ENCODE measurements at places on chromosomes 11 and 22.

DNA sequence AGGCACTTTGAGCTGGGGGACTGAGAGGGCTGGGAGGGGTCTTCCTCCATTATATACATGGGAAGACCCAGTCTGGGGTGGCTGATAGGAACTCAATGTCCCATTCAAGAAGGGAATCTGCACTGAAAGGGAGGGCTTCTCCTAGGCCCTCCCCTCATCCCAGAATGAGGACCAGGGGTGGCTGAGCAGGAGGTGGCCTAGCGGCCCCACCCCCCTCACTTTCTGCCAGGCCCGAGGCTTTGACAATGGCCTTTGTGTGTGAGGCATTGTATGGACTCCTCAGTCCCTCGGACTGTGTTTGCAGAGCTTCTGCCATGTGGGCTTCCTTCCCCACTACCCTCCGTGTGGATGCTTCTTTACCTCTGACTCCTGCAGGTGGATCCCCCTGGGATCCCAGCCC, 65.7 kb downstream of the NECTIN1 start:
- DNase-seq = no peak

DNA sequence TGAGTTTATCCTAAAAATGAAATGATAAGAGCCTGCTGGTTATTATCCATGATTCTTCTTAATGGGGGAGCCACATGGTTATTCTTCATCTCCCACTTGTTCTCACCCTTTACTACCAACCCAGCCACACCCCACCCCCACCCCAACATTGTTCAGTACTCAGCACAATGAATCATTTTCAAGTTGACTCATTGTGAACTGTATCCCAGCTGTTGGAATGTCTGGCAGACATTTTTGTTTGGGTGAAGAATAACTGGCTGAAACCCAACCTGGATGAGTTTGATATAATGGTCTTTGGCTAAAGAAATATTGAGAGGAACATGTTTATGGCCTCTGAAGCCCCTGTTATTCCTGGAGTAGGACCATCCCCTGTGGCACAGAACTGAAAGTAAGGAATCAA, 136.2 kb downstream of the ELP4 start:
- no peak for DNase-seq

GRCh38 chr11:95835351-95835750, 45.1 kb downstream of the CEP57 start:
- DNase-seq = no peak

- no peak for DNase-seq
These were observed 4.0 kb downstream of the AIFM3 start for GRCh38 chr22:20970939-20971657.

DNA sequence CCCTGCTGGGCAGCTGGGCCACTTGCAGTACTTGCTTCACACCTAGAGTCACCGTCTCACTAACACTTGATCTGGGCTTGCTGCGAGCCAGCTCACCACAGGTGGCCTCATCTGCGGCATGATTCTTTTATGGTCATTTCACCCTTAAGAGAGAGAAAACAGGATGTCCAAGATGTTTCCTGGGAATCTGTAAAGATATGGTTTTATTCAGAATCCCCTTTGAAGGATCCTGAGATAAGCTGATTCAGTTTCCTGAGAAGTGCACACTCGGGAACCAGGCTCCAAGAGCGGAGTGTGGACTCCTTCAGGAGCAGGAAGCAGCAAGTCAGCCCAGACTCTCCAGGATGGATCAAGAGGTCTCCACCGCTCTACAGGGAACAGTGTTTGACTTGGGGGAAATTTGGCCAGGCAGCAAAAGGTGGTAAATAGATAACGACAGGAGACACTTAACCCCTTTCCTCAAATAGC, 21.8 kb upstream of the TP53AIP1 start:
- no peak for DNase-seq

DNA sequence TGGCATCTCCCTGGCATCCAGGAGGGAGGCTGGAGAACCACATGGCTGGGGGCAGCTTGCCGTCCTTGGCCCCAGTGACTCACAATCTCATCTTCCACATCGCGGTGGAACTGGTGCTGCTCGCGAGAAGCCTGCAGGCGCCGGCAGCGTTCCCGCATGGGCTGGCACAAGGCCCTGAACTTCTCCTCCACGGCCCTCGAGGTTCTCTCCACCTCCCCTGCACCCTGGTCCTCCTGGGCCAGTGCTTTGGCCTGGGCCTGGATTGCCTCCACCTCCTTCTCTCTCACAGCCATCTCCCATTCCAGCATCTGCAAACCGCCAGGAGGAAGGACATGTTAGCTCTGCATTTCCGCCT, 16.3 kb upstream of the RBM4B start:
- no peak for DNase-seq

DNA sequence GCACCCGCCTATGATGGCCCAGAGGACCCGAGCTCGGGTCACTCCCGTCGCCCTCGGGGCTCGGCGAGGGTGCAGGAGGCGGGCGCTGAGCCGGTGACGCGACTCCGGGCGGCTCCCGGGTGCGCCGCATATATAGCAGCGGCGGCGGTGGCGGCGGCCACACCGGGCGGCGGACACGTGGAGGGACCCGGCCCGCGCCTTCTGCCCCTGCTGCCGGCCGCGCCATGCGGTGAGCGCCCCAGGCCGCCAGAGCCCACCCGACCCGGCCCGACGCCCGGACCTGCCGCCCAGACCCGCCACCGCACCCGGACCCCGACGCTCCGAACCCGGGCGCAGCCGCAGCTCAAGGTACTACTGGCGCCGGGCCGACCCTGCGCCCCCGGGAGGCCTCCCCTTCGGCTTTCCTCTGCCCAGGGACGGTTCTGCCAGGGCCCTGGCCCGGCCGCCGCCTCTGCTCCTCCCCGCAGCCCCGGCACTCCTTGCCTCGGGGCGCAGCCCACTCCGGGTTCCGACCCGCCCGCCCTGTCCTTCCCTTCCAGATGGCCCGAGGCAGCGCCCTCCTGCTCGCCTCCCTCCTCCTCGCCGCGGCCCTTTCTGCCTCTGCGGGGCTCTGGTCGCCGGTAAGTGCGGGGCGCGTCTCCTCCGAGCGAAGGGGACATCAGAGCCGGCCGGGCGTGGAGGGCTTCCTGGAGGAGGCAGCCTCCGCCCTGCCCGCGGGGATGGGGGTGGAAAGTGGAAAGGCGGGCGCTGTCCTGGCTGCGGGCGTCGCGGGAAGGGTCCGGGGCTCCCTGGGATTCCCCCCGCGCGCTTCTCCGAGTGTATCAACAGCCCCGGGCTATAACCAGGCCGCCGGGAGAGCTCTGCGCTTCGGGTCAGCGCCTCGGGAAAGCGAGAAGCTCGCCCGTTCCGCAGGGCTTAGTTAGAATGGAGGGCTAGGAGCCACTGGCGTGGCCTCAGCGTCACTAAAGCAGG, at the start of gene GAL:
Gene GAL, plus strand, starts transcription at position 160 of the 972 bp plus-strand sequence. Its CDS starts 380 bp downstream, at position 540.
- no peak for DNase-seq

GRCh38 chr11:111735262-111736116, 30.7 kb downstream of the PPP2R1B start:
- DNase-seq = no peak

- no peak for DNase-seq
These were observed 7.1 kb upstream of the HMGXB4 start for GRCh38 chr22:35250156-35250555.

DNA sequence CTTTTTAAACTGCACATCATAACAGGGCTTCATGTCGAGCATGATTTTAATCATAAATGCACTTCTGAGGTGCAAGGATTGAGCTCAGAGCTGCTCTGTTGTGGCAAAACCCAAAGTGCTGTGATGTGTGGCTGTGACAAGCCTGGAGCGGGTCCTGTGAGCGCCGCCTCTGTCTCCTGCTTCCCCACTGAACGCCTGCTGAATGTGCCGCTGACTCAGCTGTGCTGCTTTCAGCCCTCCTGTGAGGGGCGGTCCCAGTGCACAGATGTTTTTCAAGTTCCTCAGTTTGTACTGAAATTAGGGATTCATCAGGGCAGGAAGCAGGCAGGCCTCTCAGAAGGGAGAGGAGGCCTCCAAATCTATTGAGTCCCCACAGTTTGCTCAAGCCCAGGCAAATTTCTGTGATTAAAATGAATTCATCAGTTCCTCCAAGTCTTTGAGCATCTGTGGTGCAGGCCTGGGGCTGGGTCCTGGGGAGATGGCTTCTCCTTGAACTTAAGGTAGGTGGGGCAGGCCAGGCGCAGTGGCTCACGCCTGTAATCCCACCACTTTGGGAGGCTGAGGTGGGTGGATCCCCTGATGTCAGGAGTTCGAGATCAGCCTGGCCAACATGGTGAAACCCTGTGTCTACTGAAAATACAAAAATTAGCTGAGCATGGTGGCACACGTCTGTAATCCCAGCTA, 3.0 kb upstream of the GTSE1 start:
- no peak for DNase-seq

DNA sequence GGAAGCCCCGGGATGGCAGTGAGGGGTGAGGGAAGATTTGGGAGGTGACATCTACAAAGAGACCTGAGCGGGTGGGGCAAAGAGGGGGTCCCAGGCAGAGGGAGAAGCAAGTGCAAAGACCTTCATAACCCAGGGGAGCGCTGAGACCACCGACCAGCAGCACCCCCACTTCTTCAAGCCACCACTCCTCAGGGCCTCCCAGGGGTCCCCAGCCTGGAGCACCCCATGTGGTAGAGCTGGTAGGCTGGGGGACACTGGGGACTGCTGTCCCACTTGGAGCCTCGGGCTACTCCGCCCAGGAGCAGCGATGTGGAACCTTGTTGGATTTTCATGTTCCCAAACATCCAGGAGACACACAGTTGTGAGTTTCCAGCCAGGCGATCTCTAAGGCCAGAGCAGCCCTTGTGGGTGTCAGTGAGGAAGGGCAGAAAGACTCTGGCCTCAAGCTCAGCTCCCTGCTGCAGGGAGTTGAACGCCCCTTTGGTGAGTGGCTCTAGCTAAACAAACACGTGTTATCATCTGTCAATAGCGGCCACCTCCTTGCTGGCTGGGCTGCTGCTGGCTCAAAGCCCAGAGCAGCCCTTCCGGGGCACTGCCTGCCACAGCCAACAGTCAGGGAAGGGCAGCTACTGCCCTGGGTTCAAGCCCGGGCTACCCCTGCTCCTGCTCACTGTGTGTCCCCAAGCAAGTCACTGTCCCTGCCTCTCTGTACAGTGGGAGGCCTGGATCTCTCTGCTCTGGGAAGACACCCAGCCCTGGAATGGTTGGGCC, 25.7 kb upstream of the CHKA start:
- no peak for DNase-seq

GRCh38 chr11:114449845-114450244, 10.6 kb downstream of the REXO2 start:
- no peak for DNase-seq

DNA sequence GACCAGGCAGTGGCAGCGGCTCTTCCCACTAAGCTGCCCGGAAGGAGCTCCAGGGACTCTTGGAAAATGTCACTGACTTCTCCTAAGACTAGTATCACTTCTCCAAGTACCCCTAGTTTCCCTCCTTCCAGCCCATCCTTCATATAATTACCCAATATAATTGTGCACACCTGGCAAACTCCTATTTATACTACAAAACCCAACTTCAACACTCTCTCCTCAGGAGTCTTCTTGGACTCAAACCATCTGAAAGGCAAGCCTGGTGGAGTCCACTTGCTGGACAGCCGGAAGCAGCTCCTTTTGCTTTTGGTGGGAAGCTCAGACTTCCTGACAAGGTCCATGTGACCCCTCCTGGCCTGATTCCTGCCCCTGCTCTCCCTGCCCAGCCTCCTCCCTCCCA, 955.9 kb downstream of the TBC1D22A start:
- no peak for DNase-seq

- DNase-seq = no peak
These were observed 9.8 kb downstream of the MS4A18 start for GRCh38 chr11:60734279-60734678.

DNA sequence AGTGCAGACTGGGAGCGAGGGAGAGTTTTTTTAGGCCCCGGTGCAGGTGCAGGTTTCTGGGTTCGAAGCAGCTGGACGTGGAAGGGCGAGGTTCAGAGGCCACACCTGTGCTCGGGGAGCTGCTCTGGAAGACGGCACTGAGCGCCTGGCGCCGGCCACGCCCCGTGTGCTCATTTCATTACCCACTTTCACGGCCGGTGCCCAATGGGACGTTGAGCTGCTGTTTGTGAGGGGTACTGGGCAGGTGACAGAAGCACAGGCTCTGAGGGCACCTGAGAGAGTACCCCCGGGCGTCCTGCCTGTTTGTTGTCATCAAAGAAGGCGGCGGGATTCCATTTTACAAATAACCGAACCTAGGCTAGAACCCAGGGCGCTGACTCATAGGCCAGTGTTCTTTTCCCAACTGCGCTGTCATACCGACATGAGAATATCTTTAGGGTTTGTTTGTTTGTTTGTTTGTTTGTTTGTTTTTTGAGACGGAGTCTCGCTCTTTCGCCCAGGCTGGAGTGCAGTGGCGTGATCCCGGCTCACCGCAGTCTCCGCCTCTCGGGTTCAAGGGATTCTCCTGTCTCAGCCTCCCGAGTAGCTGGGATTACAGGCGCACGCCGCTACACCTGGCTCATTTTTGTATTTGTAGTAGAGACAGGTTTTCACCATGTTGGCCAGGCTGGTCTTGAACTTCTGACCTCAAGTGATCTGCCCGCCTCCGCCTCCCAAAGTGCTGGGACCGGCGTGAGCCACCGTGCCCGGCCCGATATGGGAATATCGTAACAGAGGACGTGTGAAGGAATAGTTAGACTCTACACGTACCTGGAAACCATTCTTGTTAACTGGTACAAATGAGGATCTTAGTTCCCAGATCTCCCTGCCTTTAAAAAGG, 16.6 kb upstream of the SPTBN2 start:
- DNase-seq = peak; percentile 41

GRCh38 chr11:63888170-63889086, 28.5 kb downstream of the RCOR2 start:
- peak; percentile 54 for DNase-seq

DNA sequence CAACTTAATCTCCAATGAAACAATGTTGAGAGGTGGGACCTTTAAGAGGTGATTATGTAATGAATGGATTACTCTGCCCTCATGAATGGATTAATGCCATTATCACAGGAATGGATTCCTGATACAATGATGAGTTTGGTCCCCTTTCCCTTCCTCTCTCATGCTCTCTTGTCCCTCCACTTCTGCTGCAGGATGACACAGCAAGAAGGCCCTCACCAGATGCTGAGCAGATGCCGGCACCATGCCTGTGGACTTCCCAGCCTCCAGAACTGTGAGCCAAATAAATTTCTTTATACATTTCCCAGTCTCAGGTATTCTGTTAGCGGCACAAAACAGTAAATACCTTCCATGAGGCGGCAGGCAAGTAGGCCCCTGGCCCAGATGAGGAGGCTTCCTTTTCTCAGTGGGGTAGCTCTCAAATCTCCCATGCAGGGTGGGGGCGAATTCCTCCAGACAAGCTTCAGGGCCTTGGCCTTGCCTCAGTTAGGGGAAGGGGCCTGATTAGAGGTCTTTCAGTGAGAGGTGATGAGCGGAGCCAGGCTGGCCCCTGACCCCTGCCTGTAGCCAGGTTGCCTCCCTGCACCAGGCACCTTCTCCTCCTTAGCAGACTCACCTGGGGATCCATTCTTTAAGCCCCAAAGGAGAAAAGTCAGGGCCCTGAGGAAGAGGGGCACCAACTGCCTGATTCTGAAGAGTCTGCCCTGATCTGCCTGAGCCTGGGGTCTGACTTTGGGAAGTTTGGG, 86.0 kb downstream of the RRM1 start:
- DNase-seq = no peak

GRCh38 chr11:31651822-31652221, 142.3 kb downstream of the ELP4 start:
- no peak for DNase-seq
